ENCODE measurements at places on chromosomes 1 and 21.

DNA sequence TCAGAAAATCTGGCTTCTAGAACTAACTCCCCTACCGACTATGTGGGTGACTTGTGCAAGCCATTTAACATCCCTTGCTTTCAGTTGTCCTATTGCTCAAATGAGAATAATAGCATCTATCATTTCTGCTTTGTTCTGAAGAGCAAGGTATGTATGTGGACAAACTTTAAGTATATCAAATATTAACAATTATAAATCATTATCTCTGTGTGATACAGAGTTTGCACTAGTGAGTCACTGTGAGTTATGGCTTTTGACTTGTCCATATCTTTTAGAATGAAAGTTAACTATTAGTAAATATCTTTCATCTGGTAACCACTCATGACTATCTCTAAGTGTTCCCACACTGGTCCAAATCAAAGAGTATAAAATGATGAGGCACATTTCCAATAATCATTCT, 812.9 kb upstream of the ADGRL2 start:
- no peak for DNase-seq

- DNase-seq = peak; percentile 39
Measured at GRCh38 chr1:93845538-93846205, 33.3 kb downstream of the DNTTIP2 start.

DNA sequence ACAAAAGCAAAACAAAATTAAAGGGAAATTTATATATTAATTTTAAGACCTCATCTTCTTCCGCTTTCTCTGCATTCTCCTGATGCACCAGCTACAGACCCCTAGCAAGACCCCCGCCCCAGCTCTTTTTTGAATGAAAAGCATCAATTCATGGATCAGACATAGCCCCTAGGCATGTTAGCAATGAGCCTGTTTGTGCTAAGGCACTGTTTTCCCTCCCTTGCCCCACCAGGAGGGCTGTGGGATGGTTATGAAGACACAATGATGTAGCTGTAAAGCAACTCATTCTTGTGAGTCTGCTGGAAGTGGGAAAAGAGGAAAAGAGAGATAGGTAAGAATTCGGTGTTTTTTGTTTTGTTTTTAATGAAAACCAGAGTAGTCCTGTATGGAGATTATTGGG, 88.5 kb upstream of the ZBTB18 start:
- no peak for DNase-seq

DNA sequence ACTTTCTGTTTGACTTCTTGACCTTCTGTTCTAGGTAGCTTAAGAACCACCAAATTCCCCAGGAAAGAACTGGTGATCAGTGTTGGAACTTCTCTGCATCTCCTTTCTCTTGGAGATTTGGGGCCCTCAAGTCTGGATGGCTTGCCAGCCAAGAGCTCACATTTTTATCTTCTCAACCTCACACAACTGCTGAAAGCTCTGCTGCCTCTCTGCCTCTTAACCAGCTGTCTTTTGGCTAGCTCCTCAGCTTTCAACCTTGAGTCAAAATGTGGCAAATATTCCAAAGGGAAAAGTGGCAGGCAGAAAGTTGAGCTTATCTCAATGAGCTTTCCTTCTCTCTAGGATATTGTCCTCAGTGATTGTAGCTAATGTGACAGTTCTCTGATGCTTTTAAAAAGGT, 89.2 kb upstream of the CCDC190 start:
- no peak for DNase-seq

- DNase-seq = no peak
Measured at GRCh38 chr1:17699581-17699980, 55.6 kb upstream of the ACTL8 start.

DNA sequence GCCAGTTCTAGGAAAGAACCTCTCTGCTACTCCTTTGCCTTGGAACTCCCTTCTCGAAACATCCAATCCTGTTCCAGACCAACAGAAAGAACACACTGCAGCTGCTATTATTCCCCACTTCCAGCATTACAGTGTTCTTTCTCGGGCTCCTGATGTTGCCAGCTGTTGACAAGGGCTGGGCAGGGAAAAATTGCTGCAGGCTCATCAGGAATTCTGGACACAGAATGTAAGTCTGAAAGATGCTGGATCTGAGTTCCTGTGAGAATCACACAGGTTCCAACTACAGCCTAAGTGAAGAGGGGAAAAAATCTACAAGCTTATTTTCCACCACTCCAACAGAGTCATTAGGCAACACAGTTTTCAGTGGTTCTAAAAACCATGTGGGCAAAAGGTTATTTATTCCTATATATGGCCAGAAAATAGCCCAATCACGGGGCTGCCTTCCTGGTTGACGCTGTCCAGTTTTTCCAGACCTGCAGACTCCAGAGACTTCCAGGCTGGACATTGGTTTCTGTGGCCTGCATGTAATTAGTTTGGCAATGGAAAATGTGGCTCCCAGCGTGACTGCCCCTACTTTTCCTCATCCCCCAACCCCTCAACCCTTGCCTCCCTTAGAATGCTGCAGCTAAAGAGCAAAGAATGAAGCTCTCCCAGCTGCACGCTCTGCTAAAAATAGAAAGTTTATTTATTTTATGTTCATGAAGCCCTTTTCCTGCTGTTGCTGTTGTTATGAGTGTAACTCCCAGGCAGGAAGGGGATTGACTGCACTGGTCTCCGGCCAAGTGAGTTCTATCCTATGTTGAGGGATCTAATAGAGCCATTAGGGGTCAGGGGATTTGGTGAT, 8.3 kb upstream of the KIAA0040 start:
- DNase-seq = no peak

DNA sequence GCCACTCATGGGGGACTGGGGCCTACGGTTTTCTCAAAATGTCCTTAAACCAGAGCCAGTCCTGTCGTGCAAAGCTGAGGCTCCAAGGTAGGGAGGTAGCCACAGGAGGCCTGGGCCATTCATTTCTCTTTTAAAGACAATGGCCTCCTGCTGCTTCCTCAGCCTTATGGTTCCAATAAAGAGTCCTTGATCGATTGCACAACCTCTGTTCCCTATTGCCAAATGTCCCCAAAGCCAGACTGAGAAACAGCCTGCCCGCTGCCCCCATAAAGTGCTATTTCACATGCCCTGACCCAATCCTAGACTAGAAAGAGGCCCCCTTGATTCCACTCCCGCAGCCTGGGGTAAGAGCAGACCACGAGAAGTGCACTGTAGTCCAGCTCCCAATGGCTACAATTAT, 166.7 kb downstream of the CLIC6 start:
- DNase-seq = no peak

DNA sequence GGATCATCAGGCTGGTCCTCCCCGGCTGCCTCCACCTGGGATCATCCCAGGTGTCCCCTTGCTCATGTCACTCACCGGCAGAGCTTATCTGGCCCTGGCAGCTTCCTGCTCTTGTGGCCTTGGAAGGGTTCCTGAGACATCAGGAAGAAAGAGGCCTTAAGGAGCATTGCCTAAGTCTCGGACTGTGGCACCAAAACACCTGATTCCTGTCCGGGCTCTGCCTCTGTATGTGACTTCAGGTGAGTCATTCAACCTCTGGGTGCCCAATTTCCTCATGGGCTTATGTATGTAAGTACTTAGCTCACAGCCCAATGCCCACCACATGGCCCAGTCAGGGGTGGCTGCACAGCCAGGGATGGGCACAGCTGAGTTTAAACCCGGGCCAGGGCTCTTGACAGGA, 255.9 kb upstream of the VAMP3 start:
- no peak for DNase-seq

DNA sequence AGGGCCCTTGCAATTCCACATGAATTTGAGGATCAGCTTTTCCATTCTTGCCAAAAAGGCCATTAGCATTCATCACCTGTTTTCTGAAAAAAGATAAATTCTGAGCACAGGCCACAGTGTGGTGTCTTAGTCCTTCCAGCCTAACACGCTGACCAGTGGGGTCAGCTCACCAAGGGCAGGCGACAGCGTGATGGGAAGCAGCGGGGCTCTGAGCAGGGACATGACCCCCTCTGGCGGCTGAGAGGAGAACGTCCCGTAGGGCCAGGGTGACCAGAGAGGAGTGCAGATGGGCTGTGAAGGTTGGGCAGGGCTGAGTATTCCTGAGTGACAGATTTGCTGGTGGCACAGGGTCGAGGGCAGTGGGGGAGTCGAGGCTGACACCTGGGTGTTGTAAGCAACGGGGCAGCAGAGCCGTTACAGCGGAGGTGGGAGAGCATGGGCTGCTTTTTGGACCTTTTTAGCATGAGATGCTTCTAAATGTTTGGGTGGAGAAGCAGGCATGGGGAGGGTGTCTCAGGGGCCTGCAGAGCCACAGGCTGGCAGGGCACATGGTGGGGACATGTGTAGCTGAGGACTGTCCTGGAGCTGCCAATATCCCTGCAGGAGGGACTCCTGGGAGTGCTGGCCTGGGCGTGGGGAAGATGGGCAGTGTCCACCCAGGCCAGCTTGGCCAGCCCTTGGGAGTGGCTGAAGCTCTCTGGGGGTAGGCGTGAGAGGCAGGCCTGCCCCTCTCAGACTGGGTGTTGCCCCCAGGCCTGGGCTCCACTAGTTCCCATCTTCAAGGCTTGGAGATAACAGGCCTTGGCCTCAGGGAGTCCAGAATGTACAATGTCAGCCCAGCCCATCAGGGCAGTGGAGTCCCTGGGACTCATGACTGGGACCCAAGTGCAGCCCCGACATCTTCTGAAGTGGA, 8.6 kb upstream of the CALML6 start:
- peak; percentile 81 for DNase-seq

Measured in H54 (cell line).